Activated T-helper 1 cell treated with Interleukin-2 at 50 U/mL for 16 hours (primary cell): ENCODE measurements at places on chromosomes 7 and 10.

GRCh38 chr10:15225511-15225910, 57.0 kb upstream of the NMT2 start:
- no peak for DNase-seq

GRCh38 chr7:115009736-115010440, 88.0 kb downstream of the MDFIC start:
- DNase-seq: no peak

DNA sequence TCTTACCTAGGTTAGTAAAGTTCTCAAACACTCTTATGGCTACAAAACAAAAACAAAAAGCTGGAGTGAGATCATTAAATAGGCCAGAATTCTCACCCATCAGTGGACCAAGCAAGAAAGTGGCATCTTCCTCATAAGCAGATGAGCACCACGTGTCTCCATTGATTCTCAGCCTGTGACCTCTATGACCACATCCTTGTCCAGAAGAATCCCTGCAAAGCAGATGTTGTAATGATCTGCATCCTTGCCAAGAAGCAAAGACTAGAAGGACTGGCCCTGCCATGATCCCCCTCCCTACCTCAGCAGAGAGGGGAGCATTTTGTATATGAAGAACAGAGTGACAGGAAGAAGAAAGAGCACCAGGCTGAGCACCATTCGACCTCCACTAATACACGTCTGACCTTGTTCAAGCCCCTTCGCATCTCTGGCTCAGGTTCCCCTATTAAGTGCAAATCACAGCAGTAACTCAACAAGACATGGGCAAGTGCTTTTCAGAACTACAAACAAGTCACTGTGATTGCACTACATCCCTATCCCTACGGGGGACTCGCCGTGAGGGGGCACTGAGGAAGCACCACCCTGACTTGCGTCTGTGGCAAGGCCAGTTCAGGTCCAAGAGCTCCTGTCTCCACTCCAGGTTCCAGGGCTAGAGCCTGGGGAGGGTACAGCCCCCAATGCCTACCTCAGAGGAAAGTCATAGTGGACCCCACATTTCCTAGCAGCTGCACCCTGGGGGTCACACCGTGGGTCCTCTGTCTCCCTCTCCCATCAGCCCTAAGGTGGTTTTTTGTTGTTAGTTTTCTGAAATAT, 22.2 kb upstream of the RASSF4 start:
- DNase-seq: no peak

GRCh38 chr10:80751940-80752339, 214.2 kb downstream of the SH2D4B start:
- no peak for DNase-seq

DNA sequence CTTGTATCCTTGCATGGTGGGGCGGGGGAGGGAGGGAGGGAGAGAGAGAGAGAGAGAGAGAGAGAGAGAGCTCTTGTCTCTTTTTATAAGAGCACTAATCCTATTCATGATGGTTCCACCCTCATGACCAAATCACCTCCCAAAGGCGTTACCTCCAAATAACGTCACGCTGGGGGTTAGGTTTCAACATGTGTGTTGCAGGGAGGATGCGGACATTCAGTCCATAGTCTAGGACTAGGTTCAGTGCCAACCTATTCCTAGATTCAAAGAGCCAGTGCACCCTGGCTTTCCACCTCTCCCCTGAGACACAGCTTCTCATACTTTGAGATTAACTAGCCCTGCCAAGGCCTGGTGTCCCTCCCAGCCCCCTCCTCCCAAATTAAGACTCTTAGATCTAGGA, 123.0 kb downstream of the GRK5 start:
- DNase-seq: no peak

DNA sequence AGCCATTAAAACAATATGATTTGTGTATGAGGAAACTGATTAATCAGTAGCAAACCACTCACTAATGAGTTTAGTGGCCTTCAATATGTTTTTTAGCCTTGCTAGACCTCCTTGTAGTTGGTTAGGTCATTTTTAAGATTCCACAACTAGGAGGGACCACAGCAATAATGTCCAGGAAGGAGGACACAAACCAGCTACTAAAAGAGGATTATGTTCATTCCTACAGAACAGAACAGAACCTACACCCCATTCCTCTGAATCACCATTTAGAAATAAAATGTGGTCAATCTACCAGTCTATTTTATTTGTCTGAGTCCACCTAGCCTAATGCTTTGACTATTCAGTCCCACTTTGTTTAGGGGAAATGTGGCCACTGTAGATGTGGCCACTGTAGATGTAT, 226.3 kb downstream of the GLI3 start:
- DNase-seq: no peak

DNA sequence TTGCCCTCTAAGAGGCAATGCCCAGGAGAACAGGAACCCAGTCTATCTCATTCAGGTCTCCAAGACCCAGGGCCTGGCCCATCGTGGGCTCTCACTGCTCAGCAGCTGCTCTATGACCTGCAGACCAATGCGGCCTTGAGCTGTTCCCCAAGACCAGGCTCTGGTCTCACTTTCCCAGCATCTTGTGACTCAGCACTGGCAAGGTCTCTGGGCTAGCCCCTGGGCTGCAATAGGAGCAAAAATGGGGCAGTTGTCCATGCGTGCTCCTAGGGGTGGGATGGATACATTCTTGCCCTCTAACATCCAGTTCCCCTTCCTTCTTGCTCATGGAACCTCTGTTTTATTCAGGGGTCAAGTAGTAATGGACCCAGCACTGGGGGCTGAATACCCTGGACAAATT, 13.5 kb downstream of the GCK start:
- no peak for DNase-seq

DNA sequence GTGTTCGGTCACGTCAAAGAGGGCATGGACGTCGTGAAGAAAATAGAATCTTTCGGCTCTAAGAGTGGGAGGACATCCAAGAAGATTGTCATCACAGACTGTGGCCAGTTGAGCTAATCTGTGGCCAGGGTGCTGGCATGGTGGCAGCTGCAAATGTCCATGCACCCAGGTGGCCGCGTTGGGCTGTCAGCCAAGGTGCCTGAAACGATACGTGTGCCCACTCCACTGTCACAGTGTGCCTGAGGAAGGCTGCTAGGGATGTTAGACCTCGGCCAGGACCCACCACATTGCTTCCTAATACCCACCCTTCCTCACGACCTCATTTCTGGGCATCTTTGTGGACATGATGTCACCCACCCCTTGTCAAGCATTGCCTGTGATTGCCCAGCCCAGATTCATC, 6.5 kb downstream of the PPIF start:
- DNase-seq: no peak

- DNase-seq: no peak
Observed at GRCh38 chr10:33732161-33732680, 397.8 kb upstream of the NRP1 start.

DNA sequence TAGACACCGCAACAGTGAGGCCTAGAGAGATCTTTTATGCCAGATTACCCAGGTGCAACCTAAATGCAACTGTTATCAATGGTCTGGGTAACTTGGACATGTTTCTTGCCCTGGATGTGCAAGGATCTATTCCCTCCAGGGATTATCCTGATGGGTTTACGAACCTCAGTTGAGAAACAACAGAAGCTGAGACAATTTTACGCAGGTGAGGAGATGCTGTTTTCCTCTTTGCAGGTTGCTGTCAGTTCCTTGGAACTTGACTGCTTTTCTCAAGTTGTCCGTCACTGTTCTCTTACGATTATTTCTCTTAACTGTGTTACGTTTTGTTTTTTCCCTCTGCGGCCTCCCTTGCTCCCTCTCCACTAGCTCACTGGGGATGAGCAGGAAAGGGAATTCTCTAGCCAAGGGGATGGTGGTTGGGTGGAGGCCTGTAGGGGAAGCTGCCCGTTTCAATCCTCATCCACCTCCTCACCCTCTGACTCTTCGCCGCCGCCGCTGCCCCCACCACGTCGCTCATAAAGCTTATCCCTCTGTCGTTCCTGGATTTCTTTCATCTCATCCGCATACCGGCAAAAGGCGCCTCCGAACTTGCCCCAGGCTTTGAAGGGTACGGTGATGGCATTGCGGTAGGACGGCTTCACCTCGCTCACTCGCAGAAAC, 1.2 kb downstream of the PURB start:
- DNase-seq: no peak

- DNase-seq: no peak
Observed at GRCh38 chr10:24950439-24950838, 2.0 kb downstream of the PRTFDC1 start.

DNA sequence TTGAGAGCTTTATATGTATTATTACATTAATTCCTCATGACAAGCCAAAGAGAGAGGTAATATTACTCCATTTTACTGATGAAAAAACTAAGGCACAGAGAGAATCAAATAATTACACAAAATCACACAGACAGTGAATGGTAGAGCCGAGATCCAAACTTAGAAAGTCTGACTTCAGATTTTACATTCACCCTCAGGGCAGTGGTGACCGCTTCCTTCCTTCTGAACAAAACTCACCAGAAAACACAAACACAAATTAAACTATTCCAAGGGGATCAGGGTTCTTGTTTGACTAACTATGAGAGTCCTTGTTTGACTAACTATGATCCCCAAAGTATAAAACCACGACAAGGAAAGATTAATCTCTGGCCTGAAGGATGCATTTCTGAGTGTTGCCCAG, 67.9 kb upstream of the PTN start:
- DNase-seq: no peak

GRCh38 chr10:97325754-97326153, 6.7 kb downstream of the FRAT1 start:
- DNase-seq: no peak

- no peak for DNase-seq
Observed at GRCh38 chr10:125062227-125062913, 98.0 kb downstream of the CTBP2 start.

DNA sequence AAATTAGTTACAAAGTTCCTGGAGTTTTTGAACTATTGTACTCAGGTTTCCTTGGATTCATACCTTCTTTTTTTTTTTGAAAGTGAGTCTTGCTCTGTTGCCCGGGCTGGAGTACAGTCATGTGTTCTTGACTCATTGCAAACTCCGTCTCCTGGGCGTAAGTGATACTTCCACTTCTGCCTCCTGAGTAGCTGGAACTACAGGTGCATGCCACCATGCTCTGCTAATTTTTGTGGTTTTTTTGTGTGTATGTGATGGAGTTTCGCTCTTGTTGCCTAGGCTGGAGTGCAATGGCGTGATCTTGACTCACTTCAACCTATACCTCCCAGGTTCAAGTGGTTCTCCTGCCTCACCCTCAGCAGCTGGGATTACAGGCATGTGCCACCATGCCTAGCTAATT, 22.3 kb downstream of the MCM10 start:
- DNase-seq: no peak

GRCh38 chr7:45566386-45566785, 7.8 kb upstream of the ADCY1 start:
- no peak for DNase-seq

GRCh38 chr10:73914036-73914435, 3.1 kb downstream of the PLAU start:
- no peak for DNase-seq

DNA sequence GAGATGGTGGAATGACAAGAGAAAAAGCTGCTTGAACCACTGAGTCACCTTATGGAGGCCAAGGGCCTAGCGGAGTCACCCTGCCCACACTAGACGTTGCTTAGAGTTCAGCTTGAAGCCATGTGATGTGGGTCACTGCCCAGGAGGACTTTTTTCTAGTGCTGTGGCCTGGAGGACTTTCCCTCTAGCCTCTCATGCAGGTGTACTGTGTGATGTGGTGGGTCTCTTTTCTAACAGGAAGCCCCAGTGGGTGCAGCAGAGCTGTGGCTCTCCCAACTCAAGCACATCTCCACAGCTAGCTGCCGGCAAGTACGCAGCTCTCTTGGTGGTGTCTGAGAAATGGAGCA, 13.6 kb downstream of the POR start:
- DNase-seq: no peak

GRCh38 chr7:2521952-2522591, 2.5 kb downstream of the LFNG start:
- DNase-seq: peak; percentile 48

DNA sequence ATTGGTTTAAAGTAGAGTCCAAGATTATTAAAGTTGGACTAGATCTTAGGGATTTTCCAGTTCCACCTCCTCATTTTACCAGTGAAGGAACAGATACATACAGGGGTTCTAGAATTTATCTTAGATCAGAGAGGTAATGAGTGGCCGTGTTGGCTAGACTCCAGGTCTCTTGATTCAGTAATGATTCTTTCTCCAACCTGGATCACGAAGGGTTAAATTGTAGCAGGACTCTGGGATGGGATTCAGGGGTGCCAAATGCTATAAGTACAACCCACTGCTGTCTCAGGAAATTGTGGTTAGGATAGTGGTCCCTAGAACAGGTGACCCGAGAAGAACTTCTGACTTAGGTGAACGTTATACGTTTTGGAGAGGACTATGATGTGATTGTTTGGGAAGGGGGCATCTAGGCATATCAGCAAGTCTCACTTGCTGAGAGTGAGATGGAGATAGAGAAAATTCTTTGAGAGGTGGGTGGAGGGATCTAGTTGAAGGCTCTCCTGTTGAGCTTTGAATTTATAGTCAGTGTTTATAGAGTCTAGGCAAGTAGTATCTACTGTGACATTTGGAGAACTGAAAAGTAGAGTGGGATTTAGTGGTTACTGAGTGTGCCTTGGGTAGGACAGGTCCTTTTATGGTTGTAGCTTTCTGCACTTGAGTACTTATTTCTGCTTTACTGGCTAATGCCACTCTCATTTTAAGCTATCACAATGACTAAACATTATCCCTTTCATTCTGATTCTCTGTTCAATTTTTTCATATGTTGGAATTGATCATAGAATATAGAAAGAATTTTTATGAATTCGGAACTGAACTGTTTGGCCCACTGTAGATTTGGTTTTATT, 58.3 kb downstream of the ST7 start:
- no peak for DNase-seq

GRCh38 chr7:66974986-66975590, 20.3 kb downstream of the SBDS start:
- no peak for DNase-seq
